ENCODE measurements at places on chromosomes 16 and 17. TPM values are rescaled to one million over a fixed set of nuclear protein-coding genes. Genes with fewer than 3 reads are reported as not detected.

Gene STAT5B
- 72.1 TPM for total RNA-seq

Gene PIMREG
- total RNA-seq = 16.0 TPM

Gene BCL6B
- total RNA-seq = 32.8 TPM

Gene GPR139
- total RNA-seq = not detected

Gene OTOA
- 0.28 TPM for total RNA-seq

Gene GFAP
- total RNA-seq = not detected

Gene CDRT15L2
- not detected for total RNA-seq

Gene TMEM204
- 42.5 TPM for total RNA-seq

DNA sequence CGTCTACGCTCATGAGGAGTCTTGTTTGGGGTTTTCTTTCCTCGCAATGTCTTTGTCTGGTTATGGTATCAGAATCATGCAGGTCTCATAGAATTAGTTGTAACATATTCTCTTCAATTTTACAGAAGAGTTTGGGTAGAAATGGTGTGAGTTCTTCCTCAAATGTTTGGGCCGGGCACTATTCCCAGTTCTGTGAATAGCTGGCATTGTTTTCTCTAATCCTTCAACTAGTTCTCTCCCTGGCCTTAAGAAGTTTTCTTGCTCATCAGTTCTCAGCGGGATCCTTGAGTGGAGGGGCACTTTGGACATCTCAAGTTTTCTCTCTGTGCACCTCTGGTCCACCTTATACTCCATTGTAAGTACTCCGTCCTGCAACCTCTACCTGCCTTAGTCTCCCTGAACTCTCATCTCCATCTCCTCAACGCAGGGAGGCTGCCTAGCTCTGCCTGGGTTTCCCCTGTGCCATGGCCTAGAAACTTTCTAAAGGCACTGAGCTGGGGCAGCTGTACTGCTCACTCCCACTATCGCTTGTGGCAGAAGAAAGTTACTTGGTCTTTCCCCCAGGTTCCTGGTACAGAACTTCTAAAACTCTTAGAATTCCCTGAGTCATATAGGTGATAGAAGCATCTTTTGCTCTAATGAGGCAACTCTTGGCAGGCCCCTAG, 16.9 kb downstream of the NSMCE1 start:
- DNase-seq = no peak

DNA sequence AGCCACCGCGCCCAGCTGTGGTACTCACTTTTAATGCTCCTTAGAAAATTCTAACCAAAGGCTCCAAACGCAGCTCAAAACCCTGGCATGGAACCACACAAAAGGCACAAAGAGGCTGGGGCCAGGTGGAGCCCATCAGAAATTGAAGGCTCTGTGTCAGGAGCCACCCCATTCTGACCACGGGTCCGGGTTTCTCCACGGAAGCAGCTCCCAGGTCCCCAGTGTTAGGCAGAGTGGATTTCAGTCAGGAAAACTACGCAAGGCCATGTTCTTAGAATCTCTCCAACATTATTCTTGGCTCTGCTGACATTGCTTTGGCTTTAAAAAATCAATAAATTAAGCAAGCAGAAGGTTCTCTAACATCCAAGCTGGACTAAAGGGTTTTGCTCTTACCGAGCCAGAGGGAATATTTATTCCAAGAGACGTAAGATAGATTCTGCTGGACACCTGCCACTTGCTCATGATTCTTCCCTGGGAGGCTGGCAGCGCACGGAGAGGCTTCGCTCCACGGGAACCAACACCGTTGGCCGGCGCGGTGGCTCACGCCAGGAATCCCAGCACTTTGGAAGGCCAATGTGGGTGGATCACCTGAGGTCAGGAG, 93.5 kb downstream of the NXN start:
- DNase-seq = peak; percentile 91

- peak; percentile 7 for DNase-seq
Measured at GRCh38 chr17:21677911-21678310, 14.4 kb upstream of the KCNJ18 start.

GRCh38 chr17:3815925-3816324, 14.9 kb upstream of the ITGAE start:
- no peak for DNase-seq

- DNase-seq = no peak
Measured at GRCh38 chr17:48551214-48551555, 6.3 kb upstream of the HOXB2 start.

- DNase-seq = no peak
Measured at GRCh38 chr17:39903158-39903884, 15.1 kb downstream of the GSDMB start.

- DNase-seq = no peak
Measured at GRCh38 chr17:58504826-58505351, 9.5 kb downstream of the MTMR4 start.

- DNase-seq = no peak
Measured at GRCh38 chr16:10067406-10067805, 114.8 kb downstream of the GRIN2A start.
